ENCODE measurements at places on chromosomes 5 and 9.

GRCh38 chr5:154944716-154945115 lies 3.8 kb downstream of the MRPL22 start:
- DNase-seq: no peak

- no peak for DNase-seq
Observed at GRCh38 chr5:17096952-17097695, 120.3 kb upstream of the BASP1 start.

DNA sequence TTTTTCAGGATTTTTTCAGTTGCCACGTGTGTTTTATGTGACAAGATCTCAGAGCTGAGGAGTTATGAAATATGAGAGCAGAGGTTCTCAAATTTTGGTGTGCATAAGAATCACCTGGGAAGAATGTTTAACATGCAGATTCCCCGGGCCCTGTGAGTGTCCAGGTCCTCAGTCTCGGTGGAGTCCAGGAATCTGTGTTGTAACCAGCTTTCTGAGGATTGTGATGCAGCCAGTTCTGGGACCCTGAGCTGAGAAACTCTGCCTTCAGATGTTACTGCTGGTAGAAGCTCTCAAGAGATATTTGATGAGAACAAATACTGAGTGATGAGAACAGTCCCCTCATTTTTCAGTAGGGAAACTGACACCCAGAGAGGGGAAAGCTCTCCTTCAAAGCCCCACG lies 102.8 kb upstream of the SAP30L start:
- no peak for DNase-seq

- DNase-seq: no peak
Observed at GRCh38 chr5:151870820-151871219, 53.8 kb downstream of the GLRA1 start.

DNA sequence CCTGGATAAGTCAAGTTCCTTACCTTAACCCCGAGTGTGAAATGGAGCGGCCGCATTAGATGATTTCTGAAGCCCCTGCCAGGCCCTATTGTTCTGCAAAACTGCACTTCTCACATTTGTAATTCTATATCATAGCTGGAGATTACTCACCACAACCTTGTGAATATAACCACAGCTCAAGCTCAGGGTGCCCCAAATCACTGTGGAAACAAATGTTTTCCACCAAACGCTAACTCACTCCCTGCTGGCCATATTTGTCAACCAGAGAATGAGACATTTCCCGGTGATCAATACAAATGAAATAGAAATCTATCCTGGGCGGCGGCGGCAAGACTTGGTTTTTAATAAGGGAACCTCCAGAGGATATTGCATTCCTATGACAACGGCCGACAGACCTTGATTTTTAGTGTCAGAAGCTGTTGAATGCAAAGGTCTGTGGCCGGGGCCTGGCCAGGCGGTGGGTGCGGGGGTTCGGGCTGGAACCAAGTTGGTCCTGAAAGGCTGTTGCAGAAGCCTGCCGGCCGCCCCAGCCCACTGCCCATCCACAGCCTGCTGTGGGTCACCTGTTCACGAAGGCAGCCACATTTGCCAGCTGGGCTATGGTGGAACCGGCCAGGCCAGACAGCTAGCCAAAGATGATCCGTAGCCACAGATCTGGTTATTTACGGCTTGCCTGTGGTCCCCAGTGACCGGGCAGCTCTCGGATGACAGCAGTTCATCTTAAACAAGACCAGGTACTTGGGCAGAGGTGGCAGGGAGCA lies 93.9 kb upstream of the LMX1B start:
- DNase-seq: no peak

- DNase-seq: no peak
Observed at GRCh38 chr5:96219580-96220281, 213.3 kb downstream of the PCSK1 start.

GRCh38 chr5:159353661-159354252 lies 23.5 kb upstream of the IL12B start:
- no peak for DNase-seq

DNA sequence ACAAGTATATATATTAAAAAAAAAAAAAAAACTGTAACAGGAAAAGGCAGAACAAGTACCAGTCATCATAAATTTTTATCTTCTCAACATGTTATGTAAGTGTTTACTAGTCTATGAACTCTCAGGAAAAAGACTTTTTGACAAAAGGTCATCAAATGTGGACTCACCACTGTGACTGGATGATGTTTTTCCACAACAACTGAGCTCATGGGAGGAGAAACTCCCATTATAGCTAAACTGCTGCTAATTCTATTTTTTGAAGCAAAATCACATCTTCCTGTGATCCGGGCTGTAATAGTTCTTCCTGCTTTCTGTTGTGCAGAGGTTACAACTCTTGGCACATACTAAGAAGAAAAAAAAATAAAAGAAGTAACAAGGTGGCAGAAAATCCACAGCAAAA lies 39.6 kb downstream of the POC5 start:
- no peak for DNase-seq

- no peak for DNase-seq
Observed at GRCh38 chr5:169895926-169896325, 84.4 kb downstream of the INSYN2B start.

- no peak for DNase-seq
Observed at GRCh38 chr5:160979385-160979784, 127.4 kb upstream of the ATP10B start.

DNA sequence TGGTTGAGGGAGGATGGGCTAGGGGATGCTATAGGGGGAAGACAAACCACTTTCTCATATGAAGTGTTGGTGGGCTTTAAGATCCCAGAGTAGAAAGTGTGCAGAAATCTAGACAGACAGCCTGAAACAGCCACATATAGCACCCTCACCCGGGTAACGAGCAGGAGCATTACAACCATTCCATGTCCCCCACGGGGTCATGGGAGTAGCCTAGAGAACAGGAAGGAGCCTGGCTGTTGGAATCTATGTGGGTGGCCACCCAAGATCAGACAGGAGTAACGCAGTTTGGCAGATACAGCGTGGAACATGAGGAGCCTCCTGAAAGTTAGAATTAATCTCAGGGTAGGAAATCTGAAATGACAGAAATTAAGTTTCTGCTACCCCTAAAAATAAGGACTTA lies 146.1 kb upstream of the RAI14 start:
- DNase-seq: no peak

DNA sequence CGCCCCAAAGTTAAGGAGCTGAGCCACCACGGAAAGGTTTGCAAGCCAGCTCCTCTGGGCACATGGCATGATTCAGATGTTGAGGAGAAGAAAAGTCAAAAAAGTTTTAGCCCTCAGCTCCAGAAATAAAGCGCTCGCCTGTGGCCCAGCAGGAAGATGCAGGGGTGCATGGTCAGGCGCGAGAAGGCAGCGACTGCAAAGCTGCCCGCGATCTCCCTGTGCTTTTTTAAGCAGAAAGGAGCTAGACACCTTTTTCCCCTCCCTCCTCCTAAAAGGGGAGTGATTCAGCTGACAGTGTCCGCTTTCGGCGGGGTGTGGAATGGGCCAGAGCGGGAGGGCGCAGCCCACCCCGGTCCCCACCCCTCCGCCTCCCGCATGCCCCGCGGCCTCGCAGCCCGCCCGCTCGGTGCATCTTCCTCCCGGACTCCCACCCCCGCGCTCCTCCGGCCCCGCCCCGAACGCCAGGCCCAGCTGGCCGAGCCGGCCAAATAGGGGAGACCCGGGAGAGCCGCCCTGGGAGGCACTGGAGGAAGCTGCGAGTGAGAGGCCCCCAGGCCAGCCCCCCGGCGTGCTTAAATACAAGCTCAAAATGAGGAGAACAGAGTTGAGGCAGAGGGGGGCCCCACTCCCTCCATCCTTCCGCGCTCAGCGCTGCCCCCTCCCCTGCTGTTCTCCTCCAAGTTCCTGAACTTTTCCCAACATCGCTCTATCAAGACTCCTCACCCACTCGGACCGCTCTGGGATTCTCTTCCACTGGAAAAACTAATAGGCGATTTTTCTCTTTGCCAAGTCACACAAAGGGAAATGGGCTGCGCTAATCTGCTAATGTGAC lies at the start of gene ADAMTS12:
TSS of gene ADAMTS12 (minus strand) at position 203 of the 832 bp plus-strand sequence. CDS start at position 69, 134 bp downstream.
- DNase-seq: peak; percentile 15

DNA sequence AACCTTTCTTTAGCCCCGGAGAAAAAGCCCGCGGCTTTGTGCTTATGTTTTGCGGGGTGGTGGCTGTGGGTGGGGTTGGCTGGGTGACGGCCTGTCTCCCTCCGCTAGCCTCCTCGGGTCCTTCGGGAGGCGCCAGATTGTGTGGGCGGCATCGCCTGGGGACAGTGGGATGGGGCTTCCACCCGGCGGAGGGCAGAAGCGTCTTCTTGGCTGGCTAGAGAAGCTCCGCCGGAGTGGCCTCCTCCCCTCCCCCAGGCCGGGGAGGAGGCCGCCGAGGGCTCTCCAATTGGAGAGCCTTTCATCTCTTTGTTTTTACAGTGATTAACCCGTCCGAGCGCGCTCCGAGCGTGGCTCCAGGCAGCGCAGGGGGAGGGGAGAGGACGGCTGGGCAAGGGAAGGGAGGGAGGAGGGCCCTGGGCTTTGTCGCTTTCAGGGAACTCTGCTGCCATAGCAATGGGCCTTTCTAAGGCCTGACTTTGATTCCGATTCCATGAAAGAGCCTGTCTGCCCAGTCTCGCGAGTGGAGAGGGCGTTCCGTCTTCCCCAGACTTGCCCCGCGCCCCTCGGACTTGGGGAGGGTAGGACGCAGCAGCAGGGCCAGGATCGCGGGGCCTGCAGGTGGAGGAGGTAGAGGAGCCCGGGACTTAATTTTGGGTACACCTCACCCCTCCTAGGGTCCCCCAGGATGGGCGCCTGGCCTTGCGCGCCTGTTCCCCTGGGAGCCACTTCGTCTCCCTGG lies 36.7 kb upstream of the TIFAB start:
- peak; percentile 67 for DNase-seq

- DNase-seq: no peak
Observed at GRCh38 chr9:16618524-16618923, 251.9 kb downstream of the BNC2 start.
